Activated CD8-positive, alpha-beta memory T cell treated with anti-CD3 and anti-CD28 coated beads for 48 hours (primary cell): ENCODE measurements at places on chromosomes 2 and 18.

DNA sequence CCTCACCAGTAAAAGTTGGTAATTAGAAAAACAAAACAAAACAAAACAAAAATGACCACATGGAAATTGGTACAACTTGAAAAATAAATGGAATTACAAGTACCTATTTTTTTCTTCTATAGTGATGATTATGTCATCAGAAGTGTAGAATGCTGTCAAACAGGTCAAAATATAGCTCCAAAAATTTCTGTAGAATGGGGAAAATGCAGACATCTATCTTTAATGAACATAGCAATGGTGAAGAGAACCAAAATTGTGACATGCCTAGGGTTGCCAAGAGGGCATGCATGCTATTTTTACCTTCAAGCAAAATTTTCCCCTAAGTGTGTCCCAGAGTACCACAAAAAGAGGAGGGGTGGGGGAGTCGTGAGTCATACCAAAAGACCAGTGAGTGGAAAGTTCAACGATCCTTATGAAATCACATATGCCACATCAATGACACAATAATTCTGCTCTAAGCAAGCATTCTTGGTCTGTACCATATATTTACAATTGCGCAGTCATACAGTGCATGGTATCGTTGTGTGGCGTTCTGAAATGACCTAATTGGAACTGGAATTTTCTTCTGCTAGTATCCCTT lies 1436.4 kb downstream of the SUCLG1 start:
- DNase-seq = no peak

GRCh38 chr2:71674158-71674851 lies 220.9 kb downstream of the DYSF start:
- no peak for DNase-seq

GRCh38 chr2:31188131-31188530 lies 29.2 kb downstream of the CAPN14 start:
- no peak for DNase-seq

GRCh38 chr2:12665334-12665733 lies 51.4 kb upstream of the TRIB2 start:
- DNase-seq = no peak

- no peak for DNase-seq
Measured at GRCh38 chr2:182069908-182070307, 84.3 kb downstream of the PPP1R1C start.
